Ammon's horn (tissue), 1 donor: ENCODE measurements at places on chromosomes 1 and 21.

DNA sequence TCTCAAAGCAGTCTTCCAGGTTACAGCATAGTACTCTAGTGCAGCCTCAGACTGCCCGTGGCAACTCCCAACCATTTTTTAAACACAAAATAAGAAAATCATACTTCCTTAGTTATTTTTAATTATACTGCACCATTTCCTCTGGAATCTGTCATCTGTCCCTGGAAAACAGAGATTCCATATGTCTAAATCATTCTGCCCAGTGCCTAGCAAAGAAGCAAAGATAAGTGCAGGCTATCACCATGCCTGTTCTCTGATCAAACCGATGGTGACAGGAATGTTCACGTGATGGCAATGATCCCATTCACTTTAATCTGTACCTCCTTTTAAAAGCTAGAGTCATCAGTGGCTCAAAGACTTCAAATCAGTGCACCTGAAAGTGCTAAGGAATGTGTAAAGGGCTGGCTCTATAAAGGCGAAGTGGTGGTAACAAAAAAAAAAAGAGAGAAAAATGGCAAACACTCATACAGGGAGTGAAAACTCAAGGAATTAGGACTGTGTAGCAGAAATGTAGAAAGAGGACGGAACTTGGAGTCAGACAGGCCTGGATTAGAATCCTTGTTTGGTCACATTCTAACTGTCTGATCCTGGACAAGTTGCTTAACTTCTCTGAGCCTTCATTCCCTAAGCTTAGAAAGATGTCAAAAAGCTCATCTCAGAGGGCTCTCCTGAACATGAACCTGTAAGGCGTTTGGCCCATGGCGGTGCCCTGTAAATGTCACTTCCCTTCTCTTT lies 9.9 kb upstream of the CCN1 start:
- DNase-seq: no peak

DNA sequence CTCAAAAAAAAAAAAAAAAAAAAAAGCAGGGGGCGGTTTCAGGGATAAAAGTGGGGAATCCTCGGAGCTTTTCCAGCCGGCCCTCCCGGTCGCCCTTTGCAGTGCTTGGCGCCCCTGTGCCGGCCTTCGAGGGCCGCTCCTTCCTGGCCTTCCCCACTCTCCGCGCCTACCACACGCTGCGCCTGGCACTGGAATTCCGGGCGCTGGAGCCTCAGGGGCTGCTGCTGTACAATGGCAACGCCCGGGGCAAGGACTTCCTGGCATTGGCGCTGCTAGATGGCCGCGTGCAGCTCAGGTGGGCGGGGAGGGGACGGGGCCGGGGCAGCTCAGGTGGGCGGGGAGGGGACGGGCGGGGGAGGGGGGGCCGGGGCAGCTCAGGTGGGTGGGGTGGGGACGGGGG lies 25.3 kb downstream of the RNF223 start:
- DNase-seq: no peak

DNA sequence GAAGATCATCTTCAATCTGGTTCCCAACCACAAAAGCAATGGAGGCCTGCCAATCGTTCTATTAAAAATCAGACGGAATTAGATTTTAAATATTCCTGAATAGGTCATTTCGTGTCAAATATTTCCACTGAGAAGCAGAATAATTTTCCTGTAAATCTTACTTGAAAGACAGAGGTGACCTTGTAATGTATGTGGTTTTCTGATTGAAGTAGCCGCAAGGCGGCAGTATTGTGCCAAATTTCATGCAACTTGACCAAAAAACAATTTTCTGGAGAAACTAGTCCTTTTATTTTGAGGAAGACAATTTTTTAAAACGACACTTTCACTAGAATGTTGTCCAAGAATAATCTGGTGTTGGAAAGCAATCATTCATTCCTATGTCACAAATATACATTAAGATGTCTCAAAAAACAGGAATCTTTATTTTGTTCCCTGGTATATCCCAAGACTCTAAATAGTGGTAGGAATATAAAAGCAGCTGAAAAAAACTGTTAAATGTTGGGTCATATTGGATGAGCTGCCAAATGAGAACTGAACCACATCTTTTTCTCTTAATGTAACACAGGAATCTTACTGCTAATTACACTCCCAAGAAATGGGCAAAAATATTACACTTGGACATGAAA lies 33.6 kb downstream of the SPAG17 start:
- peak; percentile 55 for DNase-seq

DNA sequence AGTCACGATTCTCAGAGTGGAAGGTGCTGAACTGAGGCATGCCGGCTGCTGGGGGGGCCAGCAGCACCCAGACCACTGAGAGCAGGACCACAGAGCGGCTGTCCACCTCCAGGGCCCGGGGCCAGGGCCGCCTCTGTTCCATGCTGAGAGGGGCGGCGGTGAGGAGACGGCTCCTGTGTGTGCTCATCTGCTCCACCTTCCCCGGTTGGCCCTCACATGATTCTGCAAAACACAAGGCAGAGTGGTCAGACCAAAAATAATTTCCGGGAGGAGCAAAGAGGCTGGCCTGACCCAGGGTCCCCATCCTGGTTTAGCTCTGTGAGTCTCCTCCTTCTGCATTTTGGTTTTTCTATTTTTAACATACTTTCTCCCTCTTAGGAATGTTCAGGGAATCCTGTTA lies 26.4 kb downstream of the PLXNA2 start:
- no peak for DNase-seq

- DNase-seq: no peak
Observed at GRCh38 chr1:41941381-41941780, 22.7 kb upstream of the HIVEP3 start.

- no peak for DNase-seq
Observed at GRCh38 chr1:45658171-45658570, 28.2 kb downstream of the GPBP1L1 start.

GRCh38 chr21:38956856-38957571 lies 151.3 kb downstream of the ETS2 start:
- peak; percentile 25 for DNase-seq

DNA sequence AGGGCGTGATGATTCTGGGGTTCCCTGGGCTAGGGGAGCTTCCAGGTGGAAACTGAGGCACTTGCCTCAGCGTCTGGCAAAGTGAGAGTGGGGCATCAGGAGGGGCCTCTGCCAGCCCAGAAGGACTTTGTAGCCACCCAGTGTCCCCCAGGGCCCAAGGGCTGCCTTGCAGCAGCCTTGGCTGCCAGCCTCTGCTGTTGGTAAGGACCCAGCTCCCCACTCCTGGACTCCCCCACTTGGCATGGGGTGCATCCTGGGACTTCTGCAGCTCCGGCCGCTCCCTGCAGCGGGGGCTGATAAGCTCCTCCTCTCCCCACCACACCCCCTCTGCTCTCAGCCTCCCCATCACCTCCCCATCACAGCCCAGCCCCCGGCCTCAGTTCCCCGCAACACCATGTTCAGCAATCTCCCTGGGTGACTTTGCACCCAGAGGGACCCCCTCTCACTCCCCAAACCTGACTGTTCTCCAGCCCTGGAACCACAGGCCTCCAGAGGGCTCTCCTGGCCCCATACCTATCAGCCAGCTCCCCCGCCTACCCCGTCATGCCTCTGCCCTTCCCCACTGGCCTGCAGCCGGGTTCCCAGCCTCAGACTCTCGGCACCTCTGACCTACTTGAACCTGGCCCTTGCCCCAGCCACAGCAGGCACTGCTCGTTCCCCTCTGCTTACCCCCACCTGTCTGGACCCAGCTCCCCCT lies 113.0 kb downstream of the CRYAA start:
- no peak for DNase-seq

DNA sequence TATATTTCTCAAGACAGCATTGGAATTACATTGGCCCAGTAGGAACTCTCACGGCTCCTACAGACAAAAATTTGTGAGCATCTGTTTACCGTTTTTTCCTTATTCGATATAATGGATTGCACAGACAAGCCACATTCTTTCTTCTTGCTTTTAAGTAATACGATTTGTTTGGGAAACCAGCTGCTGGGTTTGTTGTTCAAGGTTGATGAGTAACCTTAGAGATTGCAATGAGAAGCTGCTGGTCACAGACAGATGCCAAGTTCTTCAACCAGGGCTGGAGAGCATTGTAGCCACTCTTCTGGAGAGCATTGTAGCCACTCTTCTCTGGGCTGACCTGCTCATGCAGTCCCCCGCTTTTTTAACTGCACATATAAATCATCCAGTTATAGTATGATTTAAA lies 1.4 kb upstream of the MIA3 start:
- no peak for DNase-seq

DNA sequence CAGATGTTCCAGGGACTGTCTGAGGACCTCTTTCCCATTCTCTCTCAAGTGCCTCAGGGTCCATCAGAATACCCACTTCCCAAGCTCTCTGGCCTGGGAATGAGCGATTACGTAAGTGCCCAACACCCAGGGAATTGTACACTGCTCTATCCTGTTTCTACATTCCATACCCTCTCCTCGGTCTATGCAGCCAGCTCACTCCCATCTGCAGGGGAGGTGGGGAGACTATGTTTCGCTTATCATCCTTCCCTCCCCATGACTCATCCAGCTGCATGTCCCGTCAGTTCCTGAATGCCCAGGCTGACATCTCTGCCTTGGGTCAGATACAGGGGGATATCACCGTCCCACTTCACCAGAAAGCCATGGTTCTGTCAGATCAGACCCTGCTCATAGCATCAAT lies 34.5 kb upstream of the CD1D start:
- no peak for DNase-seq

DNA sequence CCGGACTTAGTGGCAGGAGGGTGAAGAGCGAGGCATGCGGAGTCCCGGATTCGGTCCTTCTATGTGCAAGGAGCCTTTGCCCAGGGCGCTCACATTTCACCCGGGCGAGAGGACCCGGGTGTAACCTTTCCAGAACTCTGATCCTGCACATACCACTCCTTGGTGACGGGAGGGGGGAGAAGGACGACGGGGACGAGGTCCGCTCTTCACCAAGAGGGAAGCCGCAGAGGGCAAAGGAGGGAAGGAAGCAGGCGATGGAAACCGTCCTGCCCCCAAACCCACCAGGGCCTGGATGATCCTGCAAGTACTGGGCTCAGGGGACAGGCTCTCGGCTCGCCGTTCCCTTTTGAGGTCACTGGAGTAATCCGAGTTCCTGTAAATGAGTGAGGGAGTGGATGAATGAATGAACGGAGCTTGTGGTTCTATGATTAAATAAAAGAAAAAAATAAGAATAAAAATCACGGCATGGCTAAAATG lies 993 bp downstream of the SYPL2 start:
- DNase-seq: no peak

DNA sequence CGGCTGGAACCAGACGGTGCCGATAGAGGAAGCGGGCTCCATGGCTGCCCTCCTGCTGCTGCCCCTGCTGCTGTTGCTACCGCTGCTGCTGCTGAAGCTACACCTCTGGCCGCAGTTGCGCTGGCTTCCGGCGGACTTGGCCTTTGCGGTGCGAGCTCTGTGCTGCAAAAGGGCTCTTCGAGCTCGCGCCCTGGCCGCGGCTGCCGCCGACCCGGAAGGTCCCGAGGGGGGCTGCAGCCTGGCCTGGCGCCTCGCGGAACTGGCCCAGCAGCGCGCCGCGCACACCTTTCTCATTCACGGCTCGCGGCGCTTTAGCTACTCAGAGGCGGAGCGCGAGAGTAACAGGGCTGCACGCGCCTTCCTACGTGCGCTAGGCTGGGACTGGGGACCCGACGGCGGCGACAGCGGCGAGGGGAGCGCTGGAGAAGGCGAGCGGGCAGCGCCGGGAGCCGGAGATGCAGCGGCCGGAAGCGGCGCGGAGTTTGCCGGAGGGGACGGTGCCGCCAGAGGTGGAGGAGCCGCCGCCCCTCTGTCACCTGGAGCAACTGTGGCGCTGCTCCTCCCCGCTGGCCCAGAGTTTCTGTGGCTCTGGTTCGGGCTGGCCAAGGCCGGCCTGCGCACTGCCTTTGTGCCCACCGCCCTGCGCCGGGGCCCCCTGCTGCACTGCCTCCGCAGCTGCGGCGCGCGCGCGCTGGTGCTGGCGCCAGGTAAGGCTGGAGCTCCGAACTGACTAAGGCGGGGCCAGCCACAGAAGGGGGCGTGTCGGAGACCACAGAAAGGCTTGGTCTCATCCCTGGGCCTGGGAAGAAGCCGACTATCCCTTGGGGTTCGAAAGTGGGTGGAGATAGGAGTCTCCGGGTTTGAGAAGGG lies 486 bp downstream of the SLC27A3 start:
- no peak for DNase-seq

- DNase-seq: peak; percentile 72
Observed at GRCh38 chr1:201648066-201648906, 109.4 kb downstream of the NAV1 start.

- no peak for DNase-seq
Observed at GRCh38 chr1:165836664-165837482, 9.5 kb downstream of the UCK2 start.

DNA sequence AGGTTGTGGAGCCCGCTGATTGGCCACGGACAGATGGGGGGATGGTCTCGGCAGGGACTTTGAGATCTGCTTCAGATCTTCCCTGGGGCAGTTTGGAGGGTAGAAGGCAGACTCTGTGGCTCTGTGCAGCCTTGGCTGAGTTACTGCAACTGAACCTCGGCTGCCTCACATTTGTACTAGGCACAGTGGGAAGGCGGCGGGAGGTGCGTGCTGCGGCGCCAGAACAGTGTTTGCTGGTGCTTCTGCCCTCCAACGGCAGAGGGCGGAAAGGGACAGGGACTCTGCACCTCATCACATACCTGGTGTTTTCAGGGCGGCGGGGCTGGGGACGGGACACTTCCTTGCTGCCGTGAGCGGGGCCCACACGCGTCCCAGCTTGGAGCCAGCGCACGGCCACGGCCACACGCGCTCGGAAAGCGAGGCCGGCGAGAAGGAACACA lies 26.2 kb downstream of the SLC66A1 start:
- peak; percentile 50 for DNase-seq

DNA sequence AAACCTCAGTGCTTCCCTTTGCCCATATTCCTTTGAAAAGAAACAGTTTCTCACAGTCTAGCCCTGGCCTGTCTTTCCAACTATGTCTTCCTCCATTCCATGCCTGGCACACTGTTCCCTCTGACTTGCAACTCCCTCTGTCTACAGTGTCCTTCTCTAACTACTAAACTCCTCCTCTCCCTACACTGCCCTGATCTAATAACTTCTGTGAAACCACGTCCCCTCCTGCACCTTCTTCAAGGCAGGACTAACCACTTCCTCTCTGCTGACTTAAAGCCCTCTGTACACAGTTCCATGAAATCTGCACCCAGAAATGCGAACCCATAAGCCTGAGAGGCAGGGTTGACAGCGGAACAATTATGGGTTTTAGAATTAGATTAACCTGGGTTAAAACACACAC lies 62.2 kb upstream of the ATP1B1 start:
- DNase-seq: peak; percentile 74

- no peak for DNase-seq
Observed at GRCh38 chr1:236451796-236452373, 57.8 kb downstream of the EDARADD start.

DNA sequence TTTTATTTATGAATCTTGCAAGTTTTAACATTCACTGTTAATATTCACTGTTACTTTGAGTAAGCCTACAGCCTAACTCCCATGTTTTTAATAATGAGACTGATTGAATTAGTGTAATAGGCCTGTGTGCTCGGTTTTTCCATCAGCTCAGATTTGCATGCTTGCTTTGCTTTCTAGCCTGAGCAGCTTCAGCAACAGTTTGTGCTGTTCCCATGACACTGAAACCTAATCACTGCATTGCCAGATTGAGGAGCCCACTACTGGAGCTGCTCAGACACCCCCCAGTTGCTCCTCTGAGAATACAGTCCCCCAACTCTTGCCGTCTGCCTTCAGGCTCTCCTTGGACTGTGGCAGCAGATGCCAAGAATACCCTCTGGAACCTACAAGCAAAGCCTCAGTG lies 695.4 kb downstream of the BRINP3 start:
- DNase-seq: peak; percentile 16

GRCh38 chr1:47624531-47624930 lies 186.7 kb downstream of the FOXD2 start:
- DNase-seq: no peak
